Activated CD8-positive, alpha-beta memory T cell treated with anti-CD3 and anti-CD28 coated beads for 4 hours (primary cell): ENCODE measurements at places on chromosomes 2 and 18.

DNA sequence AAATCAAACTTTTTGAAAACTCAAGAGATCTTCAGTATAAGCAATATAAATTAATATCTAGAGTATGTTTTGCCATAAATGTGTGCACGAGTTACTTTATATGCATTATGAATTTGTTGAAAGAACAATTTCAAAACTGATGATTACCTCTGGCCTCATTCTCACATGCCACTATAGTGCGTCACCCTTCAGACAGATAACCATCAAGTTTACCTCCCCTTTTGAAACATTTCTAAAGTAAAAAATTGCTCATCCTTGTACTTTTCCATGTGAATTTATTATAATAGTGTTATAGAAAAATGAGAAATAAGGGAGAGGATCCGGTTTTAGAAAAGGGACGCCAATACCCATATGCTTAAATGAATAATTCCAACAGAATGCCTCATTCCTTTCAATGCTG lies 38.3 kb downstream of the ZEB2 start:
- no peak for DNase-seq

DNA sequence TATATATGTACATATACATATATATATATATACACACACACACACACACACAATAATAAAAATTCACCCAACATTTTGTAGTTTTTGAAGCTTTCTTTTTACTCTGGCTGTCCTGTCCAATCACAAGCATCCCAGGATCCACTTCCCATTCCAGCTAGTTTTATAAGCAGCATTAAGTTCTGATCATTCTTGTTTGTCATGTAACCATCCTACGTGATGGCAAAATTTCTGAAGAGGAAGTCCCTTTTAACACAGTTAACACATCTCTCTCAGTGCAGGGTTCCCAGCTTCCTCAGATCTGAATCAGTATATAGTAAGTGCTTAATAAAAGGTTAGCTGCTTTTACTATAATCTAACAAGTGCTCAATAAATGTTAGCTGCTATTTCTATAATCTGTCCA lies 26.4 kb downstream of the MYOM1 start:
- DNase-seq = no peak

- DNase-seq = no peak
Measured at GRCh38 chr2:72538486-72538885, 287.3 kb downstream of the EXOC6B start.

GRCh38 chr2:156333951-156334495 lies 1.5 kb upstream of the NR4A2 start:
- no peak for DNase-seq

- no peak for DNase-seq
Measured at GRCh38 chr2:8993902-8994278, 9.6 kb downstream of the MBOAT2 start.

DNA sequence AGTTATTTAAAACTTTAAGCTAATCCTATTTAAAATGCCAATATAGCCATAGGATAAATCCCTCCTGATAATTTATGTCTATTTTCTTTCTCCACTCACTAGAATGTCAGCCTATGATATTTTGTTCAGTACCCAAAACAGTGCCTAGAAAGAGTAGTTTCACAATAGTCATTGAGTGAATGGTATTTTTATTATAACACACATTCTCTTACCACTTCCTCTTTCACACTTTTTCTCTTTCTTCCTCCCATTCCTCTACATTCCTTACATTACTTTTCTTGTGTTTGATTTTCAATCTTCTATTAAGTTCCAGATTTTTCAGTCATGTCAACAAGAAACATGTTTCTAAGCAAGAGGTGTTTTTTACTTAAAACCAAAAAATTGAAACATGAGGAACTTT lies 327.6 kb upstream of the UBE2E3 start:
- no peak for DNase-seq

GRCh38 chr2:30122362-30122761 lies 24.4 kb upstream of the YPEL5 start:
- DNase-seq = no peak
